ENCODE measurements at places on chromosomes 2 and 18. TPM values are rescaled to one million over a fixed set of nuclear protein-coding genes. Genes with fewer than 3 reads are reported as not detected.

Gene NUP35
- total RNA-seq = 12.2 TPM

Gene CDH2
- not detected for total RNA-seq

Gene AQP12A
- total RNA-seq = not detected

Gene ZC3H6
- total RNA-seq = 16.4 TPM

Gene SEC11C
- 61.0 TPM for total RNA-seq

Gene TCF7L1
- not detected for total RNA-seq

Gene CTLA4
- total RNA-seq = 19.1 TPM

Gene FAM124B
- 0.58 TPM for total RNA-seq

Gene NAPG
- 24.9 TPM for total RNA-seq

Gene EGR4
- total RNA-seq = not detected

Gene DARS1
- total RNA-seq = 160 TPM

Gene SERPINB11
- not detected for total RNA-seq

Gene TMEM247
- total RNA-seq = not detected

Gene C2orf42
- 24.8 TPM for total RNA-seq

Gene GCKR
- not detected for total RNA-seq

Gene FMNL2
- 0.75 TPM for total RNA-seq

Gene OSR1
- total RNA-seq = not detected

Gene CHAC2
- 8.1 TPM for total RNA-seq

Gene ITGA6
- 59.5 TPM for total RNA-seq

Gene CCDC121
- 1.1 TPM for total RNA-seq

Gene GAD1
- total RNA-seq = 0.48 TPM

Gene PCARE
- not detected for total RNA-seq

Gene AKAIN1
- total RNA-seq = not detected

Gene TRABD2A
- total RNA-seq = 97.7 TPM

Gene SH2D6
- total RNA-seq = 0.18 TPM

Gene REG1B
- not detected for total RNA-seq

Gene SLC30A3
- 0.12 TPM for total RNA-seq
